ENCODE measurements at places on chromosomes 16 and 17. TPM values are rescaled to one million over a fixed set of nuclear protein-coding genes. Genes with fewer than 3 reads are reported as not detected.

The TM4SF5 gene
- not detected for total RNA-seq

The KRTAP4-5 gene
- not detected for total RNA-seq

The ACE gene
- 4.5 TPM for total RNA-seq

The ENPP7 gene
- not detected for total RNA-seq

The STXBP4 gene
- total RNA-seq = 9.1 TPM

The ACSF2 gene
- total RNA-seq = 20.4 TPM

The TBX4 gene
- not detected for total RNA-seq

The SLC16A13 gene
- total RNA-seq = 3.8 TPM

The LLGL1 gene
- total RNA-seq = 23.9 TPM

The DPEP1 gene
- total RNA-seq = not detected

- no peak overlapping the region for H3K4me3 ChIP-seq
- H3K36me3 ChIP-seq = no peaks in the 10 kb centered on the region
- H3K27me3 ChIP-seq = peaks cover 3% of the 10 kb centered on the region
- no peak for DNase-seq
Measured at GRCh38 chr16:84643180-84643583, 5.1 kb upstream of the KLHL36 start.

- H3K27me3 ChIP-seq = no peaks in the 10 kb centered on the region
- no peak for DNase-seq
- no peak overlapping the region for H3K27ac ChIP-seq
- peaks cover 7% of the 10 kb centered on the region for H3K36me3 ChIP-seq
- no peak overlapping the region for H3K4me3 ChIP-seq
Measured at GRCh38 chr17:7707446-7707845, 2.4 kb downstream of the EFNB3 start.

DNA sequence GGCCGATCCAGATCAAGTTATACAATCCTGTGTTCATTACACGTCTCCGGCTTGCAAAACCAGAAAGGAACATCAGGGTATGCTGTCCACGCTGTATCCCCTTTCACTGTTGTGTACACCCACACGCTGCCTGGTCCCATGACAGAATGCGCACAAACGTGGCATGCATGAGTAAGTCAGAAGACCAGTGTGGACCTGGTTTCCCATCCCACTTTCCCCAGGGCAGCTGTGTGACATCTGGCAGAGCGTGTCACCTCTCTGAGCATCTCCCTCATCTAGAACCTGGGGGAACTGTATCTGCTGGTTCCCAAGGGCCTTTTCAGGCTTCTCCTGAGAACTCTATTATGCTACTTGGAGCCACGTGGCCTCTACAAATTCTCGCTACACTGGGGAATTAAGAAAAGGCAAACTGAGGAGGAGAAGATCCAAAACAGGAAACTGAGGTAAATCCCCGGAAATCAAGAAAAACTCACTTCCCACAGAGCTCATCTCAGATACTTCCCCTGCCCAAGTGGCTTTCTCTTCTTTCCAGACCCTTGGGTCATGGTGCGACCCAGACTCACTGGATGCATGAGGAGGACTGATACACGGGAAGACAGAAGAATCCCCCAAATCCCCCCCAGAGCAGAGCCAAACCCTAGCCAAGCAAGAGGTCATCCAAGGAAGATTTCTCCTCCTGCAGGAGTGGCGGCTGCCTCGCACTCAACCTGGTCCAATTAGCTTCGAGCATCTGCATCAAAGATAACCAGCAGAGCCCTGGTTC lies 139.3 kb downstream of the GAS7 start:
- H3K4me3 ChIP-seq = no peak overlapping the region
- H3K27ac ChIP-seq = no peak overlapping the region
- no peaks in the 10 kb centered on the region for H3K36me3 ChIP-seq
- no peak for DNase-seq
- peaks cover 21% of the 10 kb centered on the region for H3K4me1 ChIP-seq

DNA sequence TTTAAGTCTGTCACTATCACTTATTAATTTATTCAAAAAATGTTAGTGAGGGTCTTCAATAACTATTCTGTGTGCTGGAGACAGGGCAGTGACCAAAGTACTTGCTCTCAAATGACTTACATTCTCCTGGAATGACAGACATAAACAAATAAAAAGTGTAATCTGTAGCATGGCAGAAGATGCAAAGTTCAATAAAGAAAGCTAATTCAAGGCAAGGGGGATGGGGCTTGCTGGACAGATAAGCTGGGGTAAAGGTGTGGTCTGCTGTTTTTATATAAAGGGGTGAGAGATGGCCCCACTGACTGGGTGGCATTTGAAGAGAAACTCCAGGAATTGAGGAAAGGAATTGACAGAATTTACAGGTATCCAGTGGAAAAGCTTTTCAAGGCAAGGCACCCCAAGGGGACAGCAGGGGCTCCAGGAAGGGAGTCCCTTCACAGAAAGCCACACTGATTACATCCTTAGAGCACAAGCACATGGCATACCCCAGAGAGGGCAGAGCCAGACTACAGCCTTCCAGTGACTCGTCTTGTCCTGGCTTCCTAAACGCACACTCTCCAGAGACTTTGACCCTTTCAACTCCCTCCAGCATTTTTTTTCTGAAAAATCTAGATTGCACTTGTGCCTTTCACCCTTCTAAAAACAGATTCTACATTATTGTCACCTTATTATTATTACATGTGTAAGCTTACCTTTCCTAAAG lies 123.7 kb upstream of the HS3ST3A1 start:
- no peaks in the 10 kb centered on the region for H3K27me3 ChIP-seq
- H3K4me1 ChIP-seq = no peaks in the 10 kb centered on the region
- H3K4me3 ChIP-seq = no peak overlapping the region
- no peak for DNase-seq
- no peak overlapping the region for H3K27ac ChIP-seq

DNA sequence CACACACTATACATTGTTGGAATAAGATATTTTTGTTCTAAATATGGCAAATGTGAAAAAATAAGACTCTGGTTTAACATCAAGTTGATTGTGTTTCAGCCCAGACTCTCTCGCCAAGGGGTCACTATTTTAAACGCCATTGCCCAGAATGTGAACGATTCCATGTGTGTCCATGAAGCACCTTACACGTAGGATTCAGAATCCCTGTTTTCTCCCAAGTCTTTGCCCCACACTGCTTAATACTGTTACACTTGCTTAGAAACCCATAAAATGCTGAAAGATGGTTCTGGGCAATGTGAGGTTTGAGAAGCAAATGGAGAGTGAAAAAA lies 7.7 kb downstream of the HS3ST3B1 start:
- H3K4me1 ChIP-seq = peaks cover 20% of the 10 kb centered on the region
- no peaks in the 10 kb centered on the region for H3K27me3 ChIP-seq
- H3K4me3 ChIP-seq = peak overlapping the region; percentile 54
- H3K27ac ChIP-seq = no peak overlapping the region

- H3K27me3 ChIP-seq = no peaks in the 10 kb centered on the region
- no peak for DNase-seq
- no peaks in the 10 kb centered on the region for H3K36me3 ChIP-seq
- peaks cover 24% of the 10 kb centered on the region for H3K4me1 ChIP-seq
- H3K4me3 ChIP-seq = no peak overlapping the region
Measured at GRCh38 chr17:57875290-57876022, 25.6 kb upstream of the MRPS23 start.

DNA sequence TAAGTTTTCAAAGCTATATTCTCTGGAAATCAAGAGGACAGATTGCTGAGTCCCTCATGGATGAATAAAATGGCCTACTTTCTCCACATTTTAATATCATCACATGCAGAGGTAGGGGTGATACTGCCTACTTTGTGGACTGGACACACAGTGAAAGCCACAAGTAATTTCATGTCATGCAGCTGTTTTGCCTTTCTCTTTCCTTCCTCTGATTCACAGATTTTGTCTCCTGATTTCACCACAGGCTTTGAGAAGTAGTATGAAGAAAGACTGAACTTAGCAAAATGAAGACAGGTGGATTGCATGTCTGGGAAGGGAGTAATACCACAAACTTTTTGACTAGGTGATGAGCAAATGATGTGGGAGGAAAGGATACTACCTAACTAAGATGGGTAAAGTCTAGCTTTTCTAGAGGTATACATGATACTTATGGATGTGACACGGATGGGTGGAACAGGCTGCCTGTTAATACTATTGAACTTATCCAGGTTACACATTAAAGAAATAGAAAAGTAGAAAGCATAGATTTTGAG lies 478.4 kb upstream of the GOT2 start:
- H3K27ac ChIP-seq = no peak overlapping the region
- no peaks in the 10 kb centered on the region for H3K4me1 ChIP-seq
- no peak overlapping the region for H3K4me3 ChIP-seq
- DNase-seq = no peak

DNA sequence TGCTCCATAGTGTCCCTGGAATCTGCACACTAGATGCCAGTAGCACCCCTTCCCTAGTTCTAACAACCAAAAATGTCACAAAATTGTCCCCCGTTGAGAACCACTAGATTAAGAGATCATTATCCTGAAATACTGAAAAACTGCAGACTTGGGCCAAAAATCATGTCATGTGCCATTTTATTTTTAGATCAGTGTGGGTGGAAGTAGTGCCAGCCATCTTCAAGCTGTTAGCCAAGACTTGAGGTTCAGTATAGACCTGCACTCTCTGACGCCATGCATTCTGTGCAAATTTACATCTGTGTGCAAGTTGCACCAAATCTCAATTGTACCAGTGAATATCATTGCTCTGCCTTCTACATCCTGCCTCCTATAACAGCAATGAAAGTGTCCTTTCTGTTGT lies 31.5 kb upstream of the NOL11 start:
- no peaks in the 10 kb centered on the region for H3K4me1 ChIP-seq
- H3K36me3 ChIP-seq = peaks cover 22% of the 10 kb centered on the region
- no peak for DNase-seq

GRCh38 chr17:801660-802059 lies 19.5 kb downstream of the MRM3 start:
- no peak overlapping the region for H3K4me3 ChIP-seq
- no peak overlapping the region for H3K27ac ChIP-seq
- H3K36me3 ChIP-seq = no peaks in the 10 kb centered on the region
- DNase-seq = no peak

DNA sequence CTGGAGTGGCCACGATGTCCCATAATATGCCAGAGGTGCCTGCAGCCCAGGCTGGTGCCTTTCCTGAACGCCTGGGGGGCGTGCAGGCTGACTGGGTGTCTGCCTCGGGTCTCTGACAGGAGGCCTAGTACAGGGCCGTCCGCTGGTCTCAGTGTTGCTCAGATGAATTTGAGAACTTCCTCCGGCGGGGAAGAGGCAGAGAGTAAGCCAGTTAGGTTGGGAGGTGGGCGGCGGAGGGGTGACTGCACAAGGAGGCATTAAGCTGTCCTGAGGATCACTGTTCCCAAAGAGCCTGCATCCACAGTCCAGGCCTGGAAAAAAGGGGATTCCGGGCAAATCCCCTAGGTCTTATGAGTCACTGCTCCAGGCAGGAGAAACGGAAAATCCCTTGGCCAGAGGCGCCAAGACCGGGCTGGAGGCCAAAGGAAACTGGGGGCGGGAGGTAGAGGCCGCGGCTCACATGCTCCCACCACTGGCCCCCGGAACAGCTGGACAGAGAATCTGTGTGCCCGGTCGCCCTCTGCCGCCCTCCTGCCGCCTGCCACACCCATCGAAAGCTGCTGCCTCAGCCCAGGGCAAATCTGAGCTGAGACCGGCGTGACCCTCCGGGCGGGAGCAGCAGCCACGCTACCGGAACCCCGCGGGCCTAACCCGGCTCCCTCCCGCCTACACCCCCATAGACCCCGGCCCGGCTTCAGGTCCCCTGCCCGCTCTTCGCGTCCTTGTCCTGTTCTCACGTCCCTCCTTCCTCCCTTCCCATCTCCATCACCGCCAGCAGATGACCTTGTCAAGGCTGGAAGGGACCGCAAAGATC lies 1.2 kb downstream of the TRIM47 start:
- no peak for DNase-seq
- peaks cover 67% of the 10 kb centered on the region for H3K4me1 ChIP-seq
- peak overlapping the region; percentile 67 for H3K4me3 ChIP-seq
- H3K36me3 ChIP-seq = no peaks in the 10 kb centered on the region

DNA sequence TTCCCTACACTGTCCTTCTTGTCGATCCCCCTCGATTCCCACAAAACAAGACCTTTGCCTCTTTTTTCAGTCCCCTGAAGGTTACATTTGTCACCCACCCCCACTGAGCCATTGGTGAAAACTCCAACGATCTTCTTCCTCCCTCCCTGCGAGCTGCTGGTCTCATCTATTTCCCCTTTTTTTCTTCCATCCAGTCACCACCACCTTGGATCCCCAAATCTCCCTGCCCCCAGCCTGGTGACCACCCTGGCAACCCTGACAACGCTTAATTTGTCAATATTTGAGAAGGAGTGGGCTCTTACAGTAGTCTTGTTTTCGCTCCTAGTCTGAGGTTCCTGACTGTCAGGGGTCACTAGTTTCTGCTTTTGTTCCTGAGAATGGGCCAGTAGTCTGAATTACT lies 62.9 kb downstream of the SMPD3 start:
- peaks cover 12% of the 10 kb centered on the region for H3K4me1 ChIP-seq
- H3K4me3 ChIP-seq = no peak overlapping the region
- DNase-seq = no peak
- H3K27me3 ChIP-seq = no peaks in the 10 kb centered on the region

DNA sequence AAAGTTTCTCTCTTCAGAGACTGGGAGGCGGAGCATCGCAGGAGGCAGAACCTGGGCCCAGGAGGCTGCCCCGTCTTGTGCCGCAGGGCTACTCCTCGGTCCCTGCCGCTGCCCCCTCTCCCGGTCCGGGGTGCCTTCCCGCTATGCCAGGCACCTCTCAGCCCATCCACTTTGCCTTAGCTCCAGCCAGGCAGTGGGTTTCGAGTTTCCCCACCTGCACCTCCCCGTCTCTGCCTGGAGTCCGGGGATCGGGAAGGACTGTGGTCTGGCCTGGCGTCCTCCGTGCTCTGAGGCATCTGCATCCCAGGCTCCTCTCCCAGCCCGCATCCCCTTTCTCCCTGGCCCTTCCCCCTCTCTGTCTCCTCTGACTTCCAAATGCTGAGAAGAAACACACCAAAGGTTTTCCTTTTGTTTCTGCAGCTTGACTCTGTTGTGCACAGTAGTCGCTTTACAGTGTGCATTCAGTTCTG lies 26.8 kb upstream of the PIK3R6 start:
- H3K4me3 ChIP-seq = no peak overlapping the region
- no peak overlapping the region for H3K27ac ChIP-seq
- H3K4me1 ChIP-seq = peaks cover 42% of the 10 kb centered on the region
- H3K36me3 ChIP-seq = peaks cover 82% of the 10 kb centered on the region

- peaks cover 9% of the 10 kb centered on the region for H3K27me3 ChIP-seq
- DNase-seq = no peak
- H3K36me3 ChIP-seq = no peaks in the 10 kb centered on the region
- H3K4me3 ChIP-seq = no peak overlapping the region
- H3K27ac ChIP-seq = peak overlapping the region; percentile 64
Measured at GRCh38 chr17:10120109-10120485, 78.3 kb downstream of the GAS7 start.

Data from T-cell (primary cell).